Stimulated activated CD4-positive, alpha-beta T cell treated with anti-CD3 and anti-CD28 coated beads, TNF-alpha, amount 100 ng/mL, for 24 hours (primary cell): ENCODE measurements at places on chromosomes 5 and 9.

DNA sequence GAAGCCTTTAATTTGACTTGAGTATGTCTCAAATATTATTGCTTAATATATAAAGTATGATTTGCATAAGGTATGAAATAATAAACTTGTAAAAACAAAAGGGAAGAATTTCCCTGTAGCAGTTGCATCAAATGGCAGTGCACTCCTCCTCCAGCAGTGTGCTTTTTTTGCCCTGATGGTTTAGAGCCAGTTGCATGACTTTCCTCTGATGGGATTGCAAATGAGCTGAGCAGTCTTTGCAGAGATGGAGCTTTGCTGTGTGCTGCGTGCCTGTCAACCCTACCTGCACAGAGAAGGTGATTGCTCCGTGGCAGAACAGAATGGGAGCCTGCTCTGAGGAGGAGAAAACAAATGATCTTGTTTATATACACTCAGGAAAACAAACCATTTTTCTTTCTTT lies 22.7 kb upstream of the CATSPER3 start:
- DNase-seq: no peak

- no peak for DNase-seq
Observed at GRCh38 chr5:16883806-16884205, 52.3 kb downstream of the MYO10 start.

- no peak for DNase-seq
Observed at GRCh38 chr5:3827624-3828023, 232.0 kb downstream of the IRX1 start.

- no peak for DNase-seq
Observed at GRCh38 chr5:59069438-59070079, 486.7 kb downstream of the RAB3C start.

GRCh38 chr5:132439521-132440089 lies 51.0 kb downstream of the IRF1 start:
- no peak for DNase-seq

- no peak for DNase-seq
Observed at GRCh38 chr5:56496581-56497063, 263.5 kb upstream of the ANKRD55 start.

DNA sequence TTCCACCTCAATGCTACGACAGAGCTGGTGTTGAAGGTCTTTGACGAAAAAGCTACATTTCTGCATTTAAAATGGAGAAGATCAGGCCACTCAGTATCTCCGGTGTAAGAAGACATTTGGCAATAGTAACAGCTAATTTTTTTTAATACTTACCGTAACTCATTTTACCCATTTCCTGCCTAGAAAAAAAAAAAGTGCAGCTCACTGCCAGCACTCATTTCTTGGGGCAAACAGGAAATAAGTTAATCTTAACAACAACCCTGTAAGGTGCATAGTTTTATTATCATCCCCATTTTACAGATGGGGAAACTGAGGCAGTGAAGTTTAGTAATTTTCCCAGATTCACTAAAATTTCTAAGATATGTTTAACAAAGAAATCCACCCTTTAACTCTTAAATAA lies 27.4 kb upstream of the KCNMB1 start:
- no peak for DNase-seq

GRCh38 chr9:37800631-37801286 lies at the start of gene DCAF10:
Gene DCAF10 (plus strand): TSS chr9:37800797. CDS start chr9:37800867, 70 bp downstream.
- peak; percentile 88 for DNase-seq

DNA sequence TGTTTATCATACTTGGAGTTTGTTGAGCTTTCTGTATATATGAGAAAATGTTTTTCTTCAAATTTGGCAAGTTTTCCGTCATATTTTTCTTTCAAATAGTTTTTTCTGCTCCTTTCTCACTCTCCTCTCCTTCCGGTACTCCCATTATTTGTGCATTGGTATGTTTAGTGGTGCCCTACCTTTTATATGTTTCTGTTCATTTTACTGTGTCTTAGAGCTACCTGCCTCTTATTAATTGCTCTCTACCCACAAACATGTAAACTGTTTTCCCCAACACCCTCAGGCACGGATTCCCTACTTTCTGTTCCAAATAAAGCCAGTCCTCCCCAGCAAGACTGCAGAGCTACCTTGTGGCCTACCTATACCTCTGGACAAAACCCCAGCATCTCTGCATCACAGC lies 60.6 kb upstream of the S1PR3 start:
- DNase-seq: no peak

DNA sequence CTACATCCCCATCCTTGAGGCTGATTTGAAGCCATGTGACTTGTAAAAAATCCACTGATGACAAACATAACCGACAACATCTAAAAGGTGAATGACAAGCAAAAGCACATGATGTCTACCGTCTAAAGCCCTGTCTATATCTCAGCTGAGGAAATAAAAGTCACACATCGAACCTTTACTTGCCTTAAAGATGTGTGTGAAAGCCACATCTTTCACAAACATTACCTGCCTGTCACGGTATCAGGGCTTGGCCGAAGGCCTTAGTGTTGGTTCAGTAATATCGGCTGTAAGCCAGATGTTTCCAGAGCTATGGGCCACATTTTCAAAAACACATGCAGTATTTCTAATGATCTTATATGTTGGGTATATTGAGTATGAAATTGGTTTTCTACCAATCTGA lies 125.8 kb downstream of the EFNA5 start:
- DNase-seq: no peak

GRCh38 chr5:5403741-5404140 lies 18.7 kb upstream of the ICE1 start:
- no peak for DNase-seq

GRCh38 chr9:132012704-132013357 lies 66.8 kb downstream of the MED27 start:
- DNase-seq: no peak

GRCh38 chr9:125633116-125633745 lies 73.8 kb downstream of the MAPKAP1 start:
- no peak for DNase-seq

- no peak for DNase-seq
Observed at GRCh38 chr9:5632540-5632939, 3.6 kb downstream of the RIC1 start.

DNA sequence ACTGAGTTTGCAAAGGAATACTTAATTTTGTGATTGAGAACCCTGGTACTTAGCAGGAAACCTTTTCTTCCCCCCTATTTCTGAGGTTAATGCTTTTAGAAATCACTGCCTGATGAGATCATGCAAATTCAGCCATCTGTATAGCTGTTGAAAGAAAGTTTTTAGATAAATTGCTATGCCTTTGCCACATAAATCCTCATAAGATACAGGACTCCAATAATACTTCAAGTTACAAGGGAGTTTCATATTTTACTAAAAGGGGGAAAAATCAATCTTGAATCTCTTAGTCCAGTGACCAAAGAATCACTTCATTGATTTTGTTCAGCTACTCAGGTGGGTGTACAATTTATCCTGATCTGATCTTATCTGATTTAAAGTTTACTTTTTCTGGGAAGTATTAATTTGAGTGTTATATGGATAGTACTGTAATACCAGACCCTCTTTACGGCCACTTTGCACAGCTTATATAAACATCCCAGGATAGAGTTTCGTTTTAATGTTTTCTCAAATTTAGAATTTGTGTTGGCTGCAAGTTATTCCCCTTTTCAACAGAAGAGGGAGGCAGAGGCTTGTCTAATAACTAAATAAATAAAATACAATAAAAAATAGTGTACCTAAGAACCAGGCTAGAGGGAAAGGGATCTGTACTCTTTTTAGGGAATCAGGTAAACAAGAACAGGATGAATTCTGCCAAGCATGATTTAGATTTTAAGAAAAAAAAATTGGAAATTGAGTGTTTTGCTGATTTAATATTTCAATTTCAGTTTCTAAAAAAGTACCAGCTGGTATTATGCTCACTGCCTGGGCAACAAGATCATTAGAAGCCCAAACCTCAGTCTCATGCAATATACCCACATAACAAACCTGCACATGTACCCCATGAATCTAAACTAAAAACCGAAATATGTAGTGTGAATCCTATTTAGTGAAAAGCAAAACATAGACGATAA lies 69.1 kb downstream of the PSAT1 start:
- no peak for DNase-seq

DNA sequence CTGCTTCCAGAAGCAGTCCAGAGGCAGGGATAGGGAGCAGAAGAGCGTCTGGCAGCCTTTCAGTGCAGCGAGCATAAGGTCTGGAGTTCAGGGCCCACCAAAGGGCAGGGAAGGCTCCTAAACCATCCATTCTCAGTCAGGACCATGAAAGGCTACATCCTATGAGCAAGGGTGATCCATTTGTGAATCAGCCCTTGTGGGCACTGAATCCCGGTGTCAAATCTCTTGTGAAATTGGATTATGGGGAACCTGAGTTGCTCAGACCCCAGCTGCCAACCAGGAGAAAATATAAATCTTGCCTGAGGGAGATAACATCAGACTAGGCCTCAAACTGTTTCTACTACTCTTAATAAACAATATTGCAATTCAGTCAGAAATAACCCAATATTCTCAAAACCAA lies 204.4 kb downstream of the SYK start:
- no peak for DNase-seq

- no peak for DNase-seq
Observed at GRCh38 chr5:53253421-53253871, 143.9 kb upstream of the MOCS2 start.

GRCh38 chr9:102035929-102036328 lies 297.5 kb upstream of the GRIN3A start:
- DNase-seq: no peak

DNA sequence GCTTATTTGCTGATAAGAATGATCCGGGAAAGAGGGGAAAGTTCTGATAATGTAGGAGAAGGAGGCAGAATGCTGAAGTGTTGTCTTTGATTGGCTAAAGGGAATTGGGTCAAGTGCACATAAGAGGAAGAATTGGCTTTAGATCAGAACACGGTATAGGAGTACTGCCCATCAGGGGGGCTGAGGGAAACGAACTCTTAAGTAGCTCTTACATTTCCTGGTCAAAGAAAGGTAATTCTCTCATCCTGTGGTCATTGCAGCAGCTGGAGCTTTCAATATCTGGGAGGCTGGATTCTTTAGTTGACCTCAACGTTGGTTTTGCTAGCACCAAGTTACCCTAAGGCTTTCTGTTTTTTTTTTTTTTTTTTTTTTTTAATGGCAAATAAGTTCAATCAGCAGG lies 178.7 kb upstream of the NR3C1 start:
- no peak for DNase-seq

- no peak for DNase-seq
Observed at GRCh38 chr5:113142186-113142585, 165.6 kb downstream of the DCP2 start.
